SIG-M5 (cell line): ENCODE measurements at places on chromosomes 7 and 10.

DNA sequence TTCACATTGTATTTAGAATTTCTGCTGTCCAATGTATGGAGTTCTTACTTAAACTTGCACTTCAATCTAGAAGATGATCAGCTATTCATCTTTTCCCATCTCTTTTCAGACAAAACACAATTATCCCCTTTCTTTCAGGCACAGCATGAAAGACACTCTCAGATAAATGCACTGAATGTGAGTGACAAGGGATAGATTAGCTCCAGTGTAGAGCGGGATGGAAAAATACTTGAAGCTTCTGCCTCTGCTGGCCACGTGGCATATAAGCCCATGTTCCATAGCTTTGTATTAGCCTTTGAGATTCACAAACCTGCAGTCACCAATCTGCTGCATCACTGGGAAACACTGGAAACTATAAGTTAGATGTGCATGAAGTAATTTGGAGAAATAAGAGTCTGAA lies 162.2 kb upstream of the FAM3C start:
- DNase-seq: no peak

GRCh38 chr7:159051916-159052315 lies 92.8 kb downstream of the VIPR2 start:
- DNase-seq: no peak

- no peak for DNase-seq
Measured at GRCh38 chr7:142883145-142883544, 2.4 kb downstream of the TRPV6 start.

- DNase-seq: no peak
Measured at GRCh38 chr7:138665669-138666140, 35.5 kb downstream of the SVOPL start.

- no peak for DNase-seq
Measured at GRCh38 chr10:63825766-63826165, 304.6 kb downstream of the REEP3 start.

- no peak for DNase-seq
Measured at GRCh38 chr7:105131890-105132289, 117.9 kb downstream of the KMT2E start.

GRCh38 chr10:131876508-131876907 lies 24.3 kb upstream of the PPP2R2D start:
- no peak for DNase-seq
